ENCODE measurements at places on chromosomes 1 and 21.

GRCh38 chr1:167430849-167431242, 87.5 kb downstream of the CD247 start:
- no peak for DNase-seq

- DNase-seq = no peak
These were observed 1313.1 kb downstream of the MRPL39 start for GRCh38 chr21:24294171-24294570.

DNA sequence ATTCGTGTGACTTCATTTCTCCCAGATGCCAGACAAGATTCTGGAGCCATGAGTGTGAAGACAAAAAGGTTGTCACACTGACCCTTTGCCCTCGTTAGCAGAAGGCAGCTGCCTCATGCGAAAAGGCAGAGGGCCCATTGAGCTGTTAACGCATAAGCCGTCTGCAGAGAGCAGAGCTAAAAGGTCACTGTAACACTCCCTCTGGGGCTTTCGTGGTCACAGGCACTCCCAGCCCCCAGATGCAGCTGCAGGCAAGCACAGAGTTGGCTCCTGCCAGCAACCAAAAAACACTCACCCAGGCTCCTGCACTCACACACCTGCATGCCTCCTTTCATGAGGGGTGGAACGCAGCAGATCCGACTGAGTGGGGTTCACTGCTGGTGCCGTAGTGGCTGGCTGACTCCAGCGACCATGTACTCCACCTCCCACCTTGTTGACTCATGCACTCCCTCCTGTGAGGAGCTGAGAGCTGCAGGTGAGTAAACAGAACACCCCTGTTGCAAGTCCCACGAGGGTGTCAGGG, 287.5 kb downstream of the SMYD3 start:
- no peak for DNase-seq

DNA sequence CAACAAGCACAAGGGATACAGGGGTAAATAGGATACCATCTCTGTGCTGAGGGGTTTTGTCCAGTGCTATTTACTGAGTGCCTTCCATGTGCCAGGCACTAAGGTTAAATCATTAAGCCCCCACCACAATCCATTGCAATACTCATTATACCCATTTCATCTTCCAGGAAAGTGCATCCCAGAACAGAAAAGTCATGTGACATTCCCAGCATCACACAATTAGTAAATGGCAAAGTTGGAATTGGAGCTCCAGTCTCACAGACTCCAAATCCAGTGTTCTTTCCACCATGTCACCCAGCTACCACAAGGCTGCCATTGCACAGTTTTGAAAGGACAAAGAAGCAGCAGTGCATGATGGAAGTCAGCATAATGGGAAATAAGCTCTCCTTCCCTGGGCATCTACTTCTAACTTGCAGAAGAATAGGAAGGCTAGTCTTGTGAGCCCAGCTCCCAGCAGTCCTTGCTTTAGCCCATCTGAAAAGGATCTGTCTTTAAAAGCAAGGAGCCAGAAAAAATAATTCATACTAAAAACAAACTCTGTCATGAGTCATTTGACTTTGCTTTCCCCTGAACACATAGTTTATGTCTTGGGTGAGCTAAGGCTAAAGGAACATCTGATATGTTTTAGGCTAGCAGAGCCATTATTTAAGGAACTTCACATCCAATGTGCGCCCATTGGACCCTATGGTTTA, 111.4 kb upstream of the HOOK1 start:
- DNase-seq = no peak

DNA sequence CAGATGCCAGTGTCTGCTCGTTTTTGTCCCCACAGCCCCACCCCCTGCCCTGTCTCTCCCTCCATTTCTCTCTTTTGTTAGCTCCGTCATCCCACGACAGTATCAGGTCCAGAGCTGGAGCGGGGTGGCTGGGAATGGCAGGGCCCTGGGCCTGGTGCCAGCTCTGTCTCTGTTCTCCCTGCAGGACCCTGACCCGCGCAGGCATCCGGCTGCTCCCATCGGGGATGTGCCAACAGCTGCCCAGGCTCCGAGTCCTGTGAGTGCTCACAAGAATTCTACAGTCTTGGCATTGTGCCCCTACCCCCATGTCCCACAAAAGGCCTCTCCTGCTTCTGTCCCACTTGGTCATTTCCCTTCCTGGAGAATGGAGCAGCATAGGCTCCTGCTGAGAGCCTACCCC, 37.4 kb downstream of the UBE2T start:
- DNase-seq = no peak
